ENCODE measurements at places on chromosomes 12 and 14.
A peak's percentile ranks its signal among the peaks of the same experiment; 100 is the strongest.

GRCh38 chr12:1828856-1829255 is 8.5 kb downstream of the LRTM2 start:
- DNase-seq: no peak

DNA sequence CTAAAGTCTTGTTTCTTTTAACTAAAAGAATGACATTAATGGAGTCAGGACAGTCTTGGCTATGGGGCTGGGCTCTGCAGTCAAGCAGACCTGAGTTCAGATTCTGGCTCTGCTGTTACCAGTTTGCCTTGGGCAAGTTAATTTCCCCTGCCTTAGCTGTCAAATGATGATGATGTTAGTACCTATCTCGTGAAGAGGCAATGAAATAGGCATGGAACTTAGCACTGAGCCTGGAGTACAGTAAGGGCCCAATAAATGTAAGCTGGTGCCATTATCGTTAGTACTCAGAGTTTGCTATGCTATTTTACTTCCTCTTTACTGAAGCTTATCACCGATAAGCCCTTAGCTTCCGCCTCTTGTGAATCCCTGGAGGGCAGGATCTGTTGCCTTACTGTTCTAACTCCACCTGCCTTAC is 8.5 kb downstream of the FBXW8 start:
- DNase-seq: no peak

DNA sequence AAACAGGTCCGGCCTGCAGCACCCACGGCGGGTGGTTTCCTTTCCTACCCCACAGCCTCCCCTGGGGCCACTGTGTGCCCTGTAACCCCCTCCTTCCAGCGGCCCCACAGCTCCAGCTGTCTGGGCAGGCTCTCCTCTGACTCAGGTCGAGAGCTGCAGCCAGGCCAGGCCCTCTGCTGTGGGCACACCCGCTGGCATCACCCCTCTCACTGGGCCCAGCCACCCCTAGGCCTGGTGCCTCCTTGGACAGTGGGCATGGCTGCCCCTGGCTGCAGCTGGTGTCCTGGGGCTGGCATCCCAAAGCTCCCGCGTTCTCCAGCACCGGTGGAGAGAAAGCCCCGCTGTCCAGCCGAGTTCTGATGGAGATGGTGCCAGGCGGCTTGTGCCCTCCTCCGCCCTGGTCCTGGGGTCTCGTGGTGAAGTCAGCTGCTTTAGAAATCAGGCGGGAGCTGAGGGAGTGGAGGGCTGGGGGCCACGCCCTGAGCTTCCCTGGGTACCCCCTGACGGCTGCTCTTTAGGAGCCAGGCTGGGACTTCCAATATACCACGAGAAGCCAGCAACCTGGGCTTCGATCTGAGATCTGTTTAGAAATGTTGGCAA is 114.9 kb downstream of the KIF26A start:
- no peak for DNase-seq

- no peak for DNase-seq
Measured at GRCh38 chr14:21070610-21071224, 613 bp downstream of the ARHGEF40 start.

GRCh38 chr12:81872400-81872799 is 113.2 kb upstream of the PPFIA2 start:
- no peak for DNase-seq

GRCh38 chr12:130799051-130799450 is 40.0 kb downstream of the STX2 start:
- no peak for DNase-seq

DNA sequence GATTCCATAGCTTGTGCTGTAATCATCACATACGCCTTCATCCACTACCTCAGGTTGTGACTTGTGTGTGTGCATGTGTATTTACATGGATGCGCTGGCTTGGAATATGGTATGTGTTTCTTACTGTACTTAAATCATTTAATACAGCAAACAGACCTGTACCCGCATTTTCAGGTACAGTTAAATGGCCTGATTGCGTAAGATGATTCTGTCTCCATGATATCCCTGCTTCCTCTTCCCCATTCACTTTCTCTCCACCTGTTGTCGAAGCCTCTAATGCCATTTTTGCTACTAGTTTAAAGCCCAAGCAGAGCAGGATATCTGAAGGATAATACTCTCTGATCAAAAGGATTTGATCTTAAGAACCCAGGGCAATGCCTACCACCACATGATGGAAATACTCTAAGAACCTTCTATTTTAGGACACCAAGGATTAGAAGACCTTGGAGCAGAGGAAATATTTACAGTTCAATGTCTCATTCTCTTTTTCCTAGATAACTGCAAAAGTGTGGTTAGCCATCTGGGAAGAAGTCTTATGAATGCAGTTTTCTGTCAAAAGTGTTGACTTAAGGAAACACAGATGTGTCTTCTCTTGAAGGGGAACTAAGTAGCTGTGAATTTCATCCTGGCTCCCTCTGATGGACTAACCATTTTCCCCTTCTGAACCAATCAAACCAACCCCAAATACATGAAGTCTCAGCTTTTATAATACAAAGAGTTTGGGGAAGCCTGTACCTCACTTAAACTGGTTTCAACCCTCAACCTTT is 78.7 kb downstream of the HELB start:
- no peak for DNase-seq

DNA sequence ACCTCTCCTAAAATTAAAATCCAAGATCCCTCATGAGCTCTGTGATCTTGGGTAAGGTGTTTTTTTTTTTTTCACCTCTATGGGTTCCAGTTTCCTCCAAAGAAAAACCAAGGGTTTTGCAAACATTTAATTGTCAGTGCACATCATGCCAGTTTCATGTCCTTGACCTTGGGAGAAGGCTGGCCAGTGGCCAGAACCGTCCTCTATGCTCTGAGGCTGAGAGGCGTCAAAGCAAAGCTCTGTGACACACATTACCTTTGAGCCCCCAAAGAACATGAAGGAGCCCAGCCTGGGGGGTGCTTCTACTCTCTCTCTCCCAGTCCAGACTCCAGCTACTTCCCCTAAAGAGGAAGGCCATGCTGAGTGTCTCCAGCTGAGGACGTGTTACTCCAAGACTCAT is 145.5 kb upstream of the TMEM132C start:
- no peak for DNase-seq

- DNase-seq: no peak
Measured at GRCh38 chr12:101564912-101565311, 29.9 kb upstream of the MYBPC1 start.

- DNase-seq: no peak
Measured at GRCh38 chr12:24049728-24050127, 100.3 kb upstream of the SOX5 start.

DNA sequence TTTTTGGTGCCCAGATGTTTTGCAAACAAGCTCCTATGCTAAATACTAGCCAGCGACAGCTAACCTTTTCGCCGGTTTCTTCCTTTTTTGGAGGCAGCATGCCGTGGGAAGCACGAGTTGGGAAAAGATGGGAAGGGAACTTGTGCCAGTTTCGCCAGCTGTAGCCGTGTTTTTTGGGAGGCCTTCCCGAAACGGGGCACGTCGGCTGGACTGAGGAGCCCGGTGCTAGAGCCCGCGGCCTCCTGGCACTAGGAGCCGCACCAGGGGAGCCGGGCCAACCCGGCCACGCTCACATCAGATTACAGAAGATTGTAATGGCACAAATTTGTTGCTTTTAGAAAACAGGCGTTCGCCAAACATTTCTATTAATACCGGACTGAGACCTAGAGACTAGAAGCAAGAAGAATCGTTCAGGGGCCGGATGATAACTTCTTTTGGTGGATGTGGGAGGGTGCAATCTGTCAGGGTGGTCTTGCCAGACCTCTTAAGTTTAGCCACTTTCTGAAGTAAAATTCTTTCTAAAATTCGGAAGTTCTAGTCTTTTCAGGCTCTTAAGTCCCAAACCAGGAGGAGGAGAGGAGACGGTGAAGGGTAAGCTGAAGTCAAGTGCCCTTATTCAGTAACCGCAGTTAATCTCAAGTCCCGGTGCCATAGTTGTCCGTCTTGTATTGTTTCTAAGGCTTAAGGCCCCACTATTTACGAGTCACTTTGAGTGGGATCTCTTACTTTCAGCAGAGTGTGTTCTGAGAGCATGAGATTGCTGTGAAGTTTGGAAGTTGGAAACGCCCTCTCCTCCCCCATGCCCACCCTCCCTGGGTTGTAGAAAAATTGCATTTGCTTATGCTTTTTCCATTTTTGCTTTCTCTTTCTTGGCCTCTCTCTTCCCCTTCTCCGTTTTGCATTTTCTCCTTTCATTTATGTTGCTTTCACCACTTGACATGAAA is 1.3 kb downstream of the RASSF3 start:
- DNase-seq: no peak

GRCh38 chr12:114512351-114512750 is 106.4 kb upstream of the TBX5 start:
- no peak for DNase-seq

- no peak for DNase-seq
Measured at GRCh38 chr14:43539210-43539609, 967.9 kb downstream of the FSCB start.

DNA sequence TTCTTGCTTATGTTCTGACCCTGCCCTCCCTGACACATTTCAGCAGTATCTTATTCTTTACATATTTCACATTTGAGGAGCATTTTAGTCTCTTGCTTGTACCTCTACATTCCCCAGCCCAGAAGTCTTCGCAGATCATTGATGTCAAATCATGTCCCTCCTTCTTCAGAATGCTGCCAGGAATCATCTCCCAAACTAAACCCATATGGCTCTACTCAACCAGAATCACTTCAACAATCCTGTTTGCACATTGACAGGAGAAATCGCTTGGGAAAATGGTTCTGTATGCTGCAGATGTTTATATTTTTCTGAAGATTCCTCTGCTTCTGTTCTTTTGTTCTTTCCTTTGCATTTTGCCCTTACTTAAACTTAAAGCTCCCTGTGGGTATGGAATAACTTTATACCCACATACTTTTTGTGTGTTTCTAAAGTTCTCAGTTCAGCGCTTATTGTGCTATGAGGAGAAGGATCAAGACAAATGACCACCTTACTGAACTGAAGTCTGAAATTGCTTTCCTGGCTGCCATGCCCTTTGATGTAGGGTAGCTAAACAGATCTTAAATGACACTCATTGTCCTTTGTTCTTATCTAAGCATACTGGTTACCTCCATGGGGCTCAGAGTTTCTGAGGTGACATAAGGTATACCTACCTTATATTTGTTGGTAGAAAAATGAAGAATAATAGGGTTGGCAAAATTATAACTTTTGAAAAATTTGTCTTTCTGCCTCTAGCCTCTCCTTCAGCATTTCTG is 134.6 kb downstream of the SLC25A21 start:
- no peak for DNase-seq

DNA sequence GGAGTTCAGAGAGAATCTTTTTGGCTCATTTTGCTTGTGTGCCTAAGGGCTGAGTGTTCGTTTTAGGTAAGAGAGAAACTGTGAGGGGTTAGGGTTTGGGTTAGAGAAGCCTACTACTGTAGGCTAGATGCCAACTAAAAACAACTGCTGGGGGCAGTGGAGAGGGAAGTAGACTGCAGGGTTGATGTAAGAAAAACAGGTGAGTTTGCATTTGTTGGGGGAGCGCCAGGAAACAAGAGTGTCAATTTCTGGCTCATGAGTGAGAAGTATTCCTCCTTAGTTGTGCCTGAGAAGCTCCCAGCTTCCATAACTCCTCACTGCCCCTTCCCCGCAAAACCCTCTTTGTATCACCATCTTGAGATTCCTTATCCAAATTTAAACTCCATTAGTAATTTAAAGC is 92.3 kb downstream of the DERA start:
- no peak for DNase-seq

GRCh38 chr12:66354291-66354690 is 52.0 kb downstream of the HELB start:
- DNase-seq: no peak

GRCh38 chr12:87676731-87677130 is 352.5 kb downstream of the C12orf50 start:
- DNase-seq: no peak

- no peak for DNase-seq
Measured at GRCh38 chr12:27732281-27732680, 21.6 kb downstream of the MRPS35 start.

GRCh38 chr12:57476162-57476992 is 3.3 kb downstream of the ARHGAP9 start:
- DNase-seq: peak; percentile 74

DNA sequence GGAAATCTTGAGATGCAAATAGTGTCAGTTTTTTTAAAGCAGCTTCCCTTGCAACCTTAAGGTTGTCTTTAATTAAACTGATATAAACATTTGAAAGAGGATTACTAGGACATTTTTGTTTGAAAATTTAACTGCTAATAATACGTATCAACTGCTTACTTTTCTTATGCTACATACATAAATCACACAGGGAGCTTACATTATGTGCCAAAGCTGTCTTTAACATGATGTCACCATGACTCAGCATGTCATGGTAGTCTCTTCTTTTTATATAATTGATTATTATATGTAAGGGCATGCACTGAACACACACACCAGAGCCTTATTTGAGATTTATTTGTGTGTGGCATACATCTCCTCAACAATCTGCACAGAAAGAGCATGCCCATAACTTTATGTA is 63.0 kb upstream of the PTHLH start:
- no peak for DNase-seq

DNA sequence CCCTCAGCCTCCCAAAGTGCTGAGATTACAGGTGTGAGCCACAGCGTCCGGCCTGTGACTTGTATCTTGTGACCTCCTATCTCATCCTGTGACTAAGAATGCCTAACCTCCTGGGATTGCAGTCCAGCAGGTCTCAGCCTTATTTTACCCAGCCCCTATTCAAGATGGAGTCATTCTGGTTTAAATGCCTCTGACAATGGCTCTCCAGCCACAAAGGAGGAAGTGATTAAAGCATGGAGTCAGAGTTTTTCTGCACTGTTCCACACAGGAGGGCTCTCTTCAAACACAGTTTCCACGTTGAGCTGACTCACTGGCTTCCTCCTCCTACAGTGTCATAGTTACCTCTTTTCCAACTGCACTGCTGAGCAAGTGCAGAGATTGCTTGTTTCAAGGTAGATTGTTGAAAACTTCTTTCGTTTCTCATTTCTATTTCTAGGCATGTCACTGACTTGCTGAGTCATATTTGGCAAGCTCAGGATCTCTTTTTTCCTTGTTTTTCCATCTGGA is 383.8 kb downstream of the PCNX1 start:
- peak; percentile 23 for DNase-seq

DNA sequence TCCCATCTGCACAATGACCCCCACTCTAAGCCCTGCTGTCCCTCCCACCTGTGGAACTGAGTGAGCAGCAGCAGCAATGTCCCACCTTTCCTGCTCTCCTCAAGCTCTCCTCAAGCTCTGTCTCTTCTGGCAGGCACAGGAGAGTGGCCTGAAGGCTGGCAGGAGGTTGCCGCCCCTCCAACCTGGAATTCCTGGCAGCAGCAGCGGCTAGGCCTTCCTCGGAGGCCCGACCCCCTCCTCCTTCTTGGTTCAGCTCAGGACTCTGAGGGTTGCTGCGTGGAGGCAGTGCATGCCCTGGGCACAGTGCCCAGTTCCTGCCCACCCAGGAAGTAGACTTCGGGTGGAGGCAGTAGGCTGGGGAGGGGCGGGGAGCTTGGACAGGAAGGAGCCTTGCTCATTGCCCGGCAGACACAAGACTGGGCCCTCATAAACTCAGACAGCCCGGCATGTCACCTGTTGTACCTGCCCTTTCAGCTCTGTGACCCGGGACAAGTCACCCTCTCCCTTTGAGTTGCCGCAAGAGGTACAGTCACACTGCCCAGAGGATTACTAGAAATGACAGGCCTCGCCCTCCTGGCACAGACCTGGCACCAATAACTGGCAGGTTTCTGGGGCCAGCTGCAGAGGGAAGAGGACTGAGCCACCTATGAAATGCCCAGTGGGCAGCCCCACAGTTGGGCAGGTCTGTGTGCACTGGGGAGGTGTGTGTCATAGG is 2.1 kb upstream of the SERPINA1 start:
- no peak for DNase-seq
